ENCODE measurements at places on chromosomes 4 and X.
A peak's percentile ranks its signal among the peaks of the same experiment; 100 is the strongest.

GRCh38 chrX:45852884-45853283 lies 652.2 kb upstream of the DIPK2B start:
- no peak for DNase-seq

GRCh38 chr4:62640296-62640695 lies 1440.2 kb downstream of the ADGRL3 start:
- DNase-seq: no peak

DNA sequence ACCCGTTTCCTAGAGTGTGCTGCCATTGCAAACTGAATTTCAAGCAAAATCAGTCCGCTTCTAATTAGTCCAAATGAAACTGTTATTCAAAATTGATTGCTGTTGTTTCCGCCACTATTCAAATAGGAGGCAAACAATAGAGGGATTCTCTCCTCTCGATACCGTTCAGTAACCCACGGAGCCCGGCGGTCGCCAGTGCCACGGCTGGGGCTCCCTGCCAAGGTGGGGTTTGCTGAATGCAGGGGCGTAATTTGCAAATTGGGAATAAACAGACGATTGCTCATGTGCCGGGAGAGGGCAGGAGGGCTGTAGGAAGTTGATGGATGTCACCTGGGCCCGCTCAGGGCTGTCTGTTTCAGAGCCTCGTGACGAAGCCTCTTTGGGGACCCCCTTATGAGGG lies 8.8 kb downstream of the ADRA2C start:
- DNase-seq: no peak

GRCh38 chrX:119236623-119237561 lies 807 bp downstream of the PGRMC1 start:
- DNase-seq: peak; percentile 18

DNA sequence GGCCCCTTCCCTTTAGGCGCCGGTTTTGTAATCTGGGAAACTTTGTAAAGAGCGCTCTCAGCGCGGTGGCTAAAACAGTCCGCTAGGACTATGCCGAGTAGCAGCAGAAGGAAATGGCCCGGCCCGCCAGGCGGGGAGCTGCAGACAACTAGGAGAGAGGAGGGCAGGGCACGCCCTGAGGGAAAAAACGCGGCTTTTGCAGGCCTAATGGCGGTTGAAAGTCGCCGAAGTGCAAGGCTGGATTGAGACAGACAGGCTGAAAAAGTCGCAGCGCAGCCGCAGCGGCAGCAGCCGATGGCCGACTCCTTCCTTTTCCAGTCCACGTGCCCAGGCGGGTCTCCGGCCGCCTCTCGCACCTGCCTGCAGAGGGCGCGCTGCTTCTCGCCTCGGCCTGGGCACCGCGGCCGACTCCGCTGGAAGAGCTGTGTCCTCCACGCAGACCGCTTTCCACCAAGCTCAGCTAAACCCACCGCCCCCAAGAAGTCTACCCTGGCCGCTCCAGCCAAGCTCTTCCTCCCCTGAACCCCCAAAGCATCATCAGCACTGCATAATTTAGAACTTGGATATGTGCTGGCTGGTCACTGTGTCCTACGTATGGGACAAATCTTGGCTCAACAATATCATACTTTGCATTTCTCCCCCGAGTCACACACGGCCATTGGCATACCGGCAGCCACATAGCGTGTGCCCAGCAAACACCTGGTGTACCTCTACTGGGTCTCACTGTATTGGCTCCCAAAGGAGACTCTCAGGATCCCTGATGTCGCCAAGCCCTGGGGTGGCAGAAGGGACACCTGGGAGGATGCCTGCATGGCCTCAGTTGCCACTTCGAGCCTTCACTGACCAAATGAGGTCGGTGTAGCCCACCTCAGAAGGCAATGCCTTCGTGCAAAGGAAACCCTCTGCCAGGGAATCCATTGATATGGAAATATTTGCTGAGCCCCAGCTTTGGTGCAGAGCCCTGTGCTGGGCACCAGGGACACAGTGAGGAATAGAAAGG lies 14.5 kb downstream of the SLC25A5 start:
- DNase-seq: peak; percentile 50

GRCh38 chrX:106042296-106042695 lies 3.8 kb upstream of the SERPINA7 start:
- DNase-seq: no peak

DNA sequence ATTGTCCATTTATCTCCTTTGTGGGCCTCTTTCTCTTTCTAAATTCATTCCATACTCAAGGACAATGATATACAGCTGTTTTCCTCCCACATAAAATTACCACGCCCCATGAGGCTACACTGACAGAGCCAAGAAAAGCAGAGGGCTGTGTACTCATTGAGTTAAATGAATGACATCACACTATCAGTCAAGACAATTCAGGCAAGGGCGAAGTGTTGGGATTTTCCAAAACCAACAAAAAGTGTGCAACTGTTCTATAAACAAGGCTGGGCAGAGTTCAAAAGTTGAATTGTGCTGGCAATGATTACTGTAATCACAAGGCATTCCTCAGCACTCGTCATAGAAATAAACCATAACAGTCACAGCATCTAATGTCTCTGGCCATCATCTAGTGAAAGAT lies 799.6 kb upstream of the DIAPH2 start:
- no peak for DNase-seq

All from bone marrow (tissue), 2 donors.